ENCODE measurements at places on chromosomes 16 and 17.

- no peak for DNase-seq
Measured at GRCh38 chr17:79658811-79659207, 48.0 kb upstream of the RBFOX3 start.

DNA sequence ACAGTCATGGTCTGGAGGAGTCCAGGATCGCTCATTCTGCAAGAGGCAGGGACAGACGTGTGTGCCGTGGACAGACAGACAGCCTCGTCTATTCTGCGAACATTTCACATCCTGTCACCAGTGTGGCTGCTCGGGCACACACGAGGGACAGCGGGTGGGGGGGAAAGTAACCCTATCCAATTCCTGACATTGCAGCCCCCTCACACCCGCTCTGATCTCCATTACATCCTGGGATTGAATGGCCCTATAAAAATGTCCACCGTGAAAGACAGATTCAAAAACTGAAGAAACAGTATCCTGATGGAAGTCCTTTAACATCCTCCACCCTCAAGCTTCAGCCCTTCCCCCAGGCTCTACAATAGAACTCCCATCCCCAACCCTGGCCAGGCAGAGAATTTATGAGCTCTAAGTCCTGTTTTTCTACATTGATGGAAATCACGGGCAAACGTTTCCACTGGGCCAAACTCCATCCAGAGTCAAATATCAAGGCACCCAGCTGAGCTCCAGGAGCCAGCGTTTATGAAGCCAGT, 39.4 kb downstream of the HS3ST3A1 start:
- DNase-seq: no peak

GRCh38 chr16:84220851-84221250, 19.0 kb downstream of the KCNG4 start:
- DNase-seq: no peak

DNA sequence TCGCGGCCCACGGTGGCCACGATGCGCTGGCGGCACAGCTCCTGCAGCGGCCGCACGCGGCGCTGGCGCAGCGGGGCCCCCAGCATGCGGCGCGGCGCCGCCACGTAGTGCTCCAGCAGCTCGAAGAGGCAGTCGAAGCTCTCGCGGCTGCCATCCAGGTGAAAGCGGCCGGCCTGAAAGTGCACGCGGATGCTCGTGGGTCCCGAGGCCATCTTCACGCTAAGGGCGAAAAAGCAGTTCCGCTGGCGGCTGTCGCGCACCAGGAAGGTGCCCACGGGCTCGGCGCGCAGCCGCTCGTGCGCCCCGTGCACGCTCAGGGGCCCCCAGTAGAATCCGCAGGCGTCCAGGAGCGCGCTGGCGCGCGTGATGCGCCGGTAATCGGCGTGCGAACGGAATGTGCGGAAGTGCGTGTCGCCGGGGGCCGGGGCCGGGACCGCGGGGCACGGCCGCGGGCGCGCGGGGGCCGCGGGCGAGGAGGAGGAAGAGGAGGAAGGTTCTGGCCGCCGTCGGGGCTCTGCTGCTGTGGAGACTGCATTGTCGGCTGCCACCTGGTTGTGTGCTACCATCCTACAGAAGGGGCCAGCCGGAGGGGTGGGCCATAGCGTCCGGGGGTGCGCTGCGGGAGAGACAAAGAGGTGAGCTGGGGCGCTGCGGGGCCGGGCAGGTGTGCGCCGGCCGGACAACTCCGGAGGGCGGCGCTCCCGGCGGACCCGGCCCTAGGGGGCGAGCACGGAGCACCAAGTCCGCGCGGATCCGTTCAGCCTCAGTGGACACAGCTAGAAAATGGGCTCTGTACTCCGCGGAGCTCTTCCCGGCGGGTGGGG, 879 bp downstream of the SOCS1 start:
- DNase-seq: peak; percentile 65

DNA sequence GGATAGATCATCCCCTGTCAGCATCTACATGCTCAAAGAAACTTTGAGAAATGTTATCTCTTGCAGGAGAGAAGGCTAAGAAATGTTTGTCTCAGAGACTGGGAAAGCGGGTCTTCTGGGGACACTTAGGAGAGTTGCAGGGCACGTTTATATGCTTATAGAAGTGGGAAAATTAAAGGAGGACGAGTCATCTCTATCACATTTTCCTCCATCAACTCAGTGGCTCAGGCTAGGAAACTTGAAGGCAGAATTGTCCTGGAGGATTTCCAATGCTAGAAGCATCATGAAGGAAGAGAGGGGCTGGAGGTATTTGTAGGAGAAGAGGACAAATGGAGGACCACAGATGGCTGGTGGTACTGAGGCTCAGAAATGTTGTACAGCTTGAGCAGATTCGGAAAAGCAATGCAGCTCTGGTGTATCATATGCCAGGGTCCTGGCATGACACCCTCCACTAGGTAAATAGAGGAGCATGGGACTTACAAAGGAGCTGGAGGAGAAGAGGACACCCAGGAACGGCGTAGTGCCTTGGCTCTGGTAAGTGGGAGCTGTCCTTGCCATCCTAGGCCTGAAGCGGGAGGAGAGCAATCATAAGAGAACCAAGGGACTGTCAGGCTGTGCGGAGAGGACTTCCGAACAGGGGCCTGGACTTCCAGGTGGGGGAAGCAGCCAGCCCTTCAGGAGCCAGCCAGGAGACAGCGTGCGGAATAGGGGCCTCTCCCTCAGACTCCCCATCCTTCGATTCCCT, 4.5 kb upstream of the HS3ST3B1 start:
- no peak for DNase-seq

DNA sequence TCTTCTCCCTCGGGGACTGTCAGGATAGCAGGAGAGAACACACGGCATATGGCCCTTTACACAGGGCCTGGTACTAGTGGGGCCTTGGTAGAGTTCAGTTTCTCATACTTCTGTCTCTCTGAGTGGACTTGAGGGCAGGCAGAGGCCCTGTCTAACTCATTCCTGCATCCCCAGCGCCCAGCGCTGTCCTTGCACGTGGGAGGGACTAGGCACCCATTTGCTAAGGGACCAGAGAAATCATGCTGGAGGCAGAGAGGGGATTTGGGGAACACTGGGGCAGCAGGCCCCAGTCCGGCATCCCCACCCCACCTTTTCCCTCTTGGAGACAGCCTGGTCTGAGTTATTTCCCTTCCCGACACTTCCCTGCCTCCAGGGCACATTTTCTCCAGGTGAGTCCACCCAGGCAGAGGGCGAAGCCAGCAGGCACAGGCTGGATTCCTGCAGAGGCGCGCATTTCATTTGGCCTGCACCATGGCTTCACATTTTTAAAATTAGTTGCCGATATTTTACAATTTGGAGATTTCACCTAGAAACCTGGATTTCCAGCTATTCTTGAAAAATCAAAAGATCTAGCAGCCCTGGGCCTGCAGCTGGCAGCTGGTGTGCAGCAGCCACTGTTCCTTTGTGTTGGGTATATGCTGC, 9.7 kb upstream of the NKD1 start:
- DNase-seq: no peak

- no peak for DNase-seq
Measured at GRCh38 chr16:78363843-78364555, 264.5 kb downstream of the WWOX start.

GRCh38 chr17:73705594-73705993, 61.3 kb upstream of the SDK2 start:
- no peak for DNase-seq

Data from CD4-positive, alpha-beta T cell treated with Interleukin-12 subunit alpha and Interleukin-12 subunit beta, for 1 hour (primary cell).